Endodermal cell (in vitro differentiated cells): ENCODE measurements at places on chromosomes 6 and 20. TPM values are rescaled to one million over a fixed set of nuclear protein-coding genes. Genes with fewer than 3 reads are reported as not detected.

- no peak overlapping the region for H3K4me3 ChIP-seq
- H3K4me1 ChIP-seq = peaks cover 15% of the 10 kb centered on the region
- H3K27ac ChIP-seq = peak overlapping the region; percentile 63
Measured at GRCh38 chr20:31602779-31603441, 2.2 kb upstream of the ID1 start.

DNA sequence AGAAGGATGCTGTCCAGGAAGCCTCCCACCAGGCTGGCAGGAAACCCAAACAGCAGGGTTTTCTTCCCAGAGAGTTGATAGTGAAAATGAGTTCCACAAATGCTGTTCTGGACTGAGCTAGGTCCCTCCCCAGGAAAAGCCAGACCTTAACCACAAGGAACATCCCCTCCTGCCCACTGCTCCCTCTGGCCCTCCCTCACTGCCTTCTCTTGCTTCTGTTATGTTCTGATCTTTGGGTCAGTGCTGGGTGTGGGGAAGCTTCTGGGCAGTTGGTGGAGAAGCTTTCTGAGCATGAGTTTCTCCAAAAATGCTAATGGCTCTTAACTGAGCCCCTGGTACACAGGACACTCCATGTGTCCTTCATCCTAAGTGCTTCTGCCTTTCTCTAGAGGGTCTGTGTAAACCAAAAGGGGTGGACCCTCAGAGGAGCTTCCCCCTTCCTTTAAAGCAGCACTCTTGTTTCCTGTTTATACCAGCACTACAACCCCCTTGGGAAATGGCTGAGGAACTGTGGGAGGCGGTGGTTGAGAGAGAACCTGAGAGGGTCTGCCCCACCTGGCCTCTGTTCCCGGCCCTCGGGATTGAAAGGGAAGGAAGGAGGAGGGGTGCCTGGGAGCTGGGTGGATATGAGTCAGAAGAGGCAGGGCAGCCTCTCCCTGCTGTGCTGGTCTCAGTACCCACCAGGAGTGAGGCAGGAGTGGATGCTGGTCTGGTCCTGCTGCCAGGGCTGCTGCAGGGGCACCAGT lies 42.0 kb downstream of the CDS2 start:
- DNase-seq = peak; percentile 86
- no peak overlapping the region for H3K4me3 ChIP-seq
- H3K4me1 ChIP-seq = peaks cover 22% of the 10 kb centered on the region

DNA sequence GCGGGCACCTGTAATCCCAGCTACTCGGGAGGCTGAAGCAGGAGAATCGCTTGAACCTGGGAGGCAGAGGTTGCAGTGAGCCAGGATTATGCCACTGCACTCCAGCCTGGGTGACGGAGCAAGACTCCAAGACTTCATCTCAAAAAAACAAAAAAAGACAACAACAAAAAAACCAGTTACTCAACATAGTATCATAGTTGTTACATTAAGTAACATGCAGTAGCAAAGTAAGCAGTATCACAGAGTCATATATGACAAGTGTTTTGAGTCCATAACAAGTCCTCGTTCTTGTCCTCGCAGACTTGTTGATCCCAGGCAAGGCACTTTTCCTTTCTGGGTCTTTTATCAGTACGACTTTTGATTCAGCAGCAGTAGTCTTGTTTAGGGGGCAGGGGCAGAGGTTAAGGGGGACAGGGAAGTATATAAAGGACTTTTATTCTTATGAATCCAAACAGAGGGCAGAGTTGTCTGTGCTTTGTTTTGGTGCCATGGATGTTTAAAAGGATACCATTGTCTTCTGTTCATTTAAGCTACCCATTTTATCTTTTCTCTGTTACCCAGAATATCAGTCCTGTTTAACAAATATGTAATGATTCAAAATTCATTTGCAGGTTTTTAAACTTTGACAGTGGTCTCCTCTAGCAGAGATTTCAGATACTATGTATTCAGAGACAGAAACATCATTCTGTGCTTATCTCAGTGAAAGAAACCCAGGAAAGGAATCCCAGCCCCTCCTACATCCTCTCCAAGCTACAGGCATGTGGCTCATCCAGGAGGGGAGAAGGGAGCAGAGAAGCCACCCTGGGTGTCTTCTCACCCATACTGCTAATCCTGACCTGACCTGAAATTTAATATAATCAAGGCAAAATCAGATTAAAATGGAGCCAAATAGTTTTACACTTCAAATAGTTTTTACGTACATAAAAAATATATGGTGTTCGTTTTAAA lies 137.9 kb upstream of the EDN1 start:
- DNase-seq = no peak
- H3K4me1 ChIP-seq = peaks cover 6% of the 10 kb centered on the region
- H3K27me3 ChIP-seq = no peaks in the 10 kb centered on the region
- peaks cover 2% of the 10 kb centered on the region for H3K36me3 ChIP-seq
- no peak overlapping the region for H3K27ac ChIP-seq

- H3K4me1 ChIP-seq = no peaks in the 10 kb centered on the region
- H3K36me3 ChIP-seq = no peaks in the 10 kb centered on the region
- H3K27ac ChIP-seq = no peak overlapping the region
- no peaks in the 10 kb centered on the region for H3K27me3 ChIP-seq
- no peak for DNase-seq
Measured at GRCh38 chr6:65350530-65350929, 356.5 kb downstream of the EYS start.

CENPW gene
- 27.3 to 68.1 TPM (median 57.4 TPM) in 3 replicates for total RNA-seq
